RPMI8226 (cell line): ENCODE measurements at places on chromosomes 5 and 9.

GRCh38 chr5:107487056-107487542, 183.6 kb downstream of the EFNA5 start:
- DNase-seq, result no peak

DNA sequence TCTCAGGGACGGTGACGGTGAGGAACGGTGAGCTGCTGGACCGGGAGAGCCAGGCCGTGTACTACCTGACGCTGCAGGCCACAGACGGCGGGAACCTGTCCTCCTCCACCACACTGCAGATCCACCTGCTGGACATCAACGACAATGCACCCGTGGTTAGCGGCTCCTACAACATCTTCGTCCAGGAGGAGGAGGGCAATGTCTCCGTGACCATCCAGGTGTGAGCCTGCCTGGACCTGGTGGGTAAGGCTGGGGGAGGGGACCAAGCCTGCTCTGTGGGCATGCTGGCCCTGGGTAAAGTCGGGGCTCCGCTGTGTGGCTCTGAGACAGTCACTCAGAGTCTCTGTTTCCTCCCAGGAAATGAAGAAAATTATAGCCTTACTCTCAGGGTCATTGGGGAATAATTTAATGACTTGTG, 29.3 kb downstream of the CDHR2 start:
- peak; percentile 79 for DNase-seq

DNA sequence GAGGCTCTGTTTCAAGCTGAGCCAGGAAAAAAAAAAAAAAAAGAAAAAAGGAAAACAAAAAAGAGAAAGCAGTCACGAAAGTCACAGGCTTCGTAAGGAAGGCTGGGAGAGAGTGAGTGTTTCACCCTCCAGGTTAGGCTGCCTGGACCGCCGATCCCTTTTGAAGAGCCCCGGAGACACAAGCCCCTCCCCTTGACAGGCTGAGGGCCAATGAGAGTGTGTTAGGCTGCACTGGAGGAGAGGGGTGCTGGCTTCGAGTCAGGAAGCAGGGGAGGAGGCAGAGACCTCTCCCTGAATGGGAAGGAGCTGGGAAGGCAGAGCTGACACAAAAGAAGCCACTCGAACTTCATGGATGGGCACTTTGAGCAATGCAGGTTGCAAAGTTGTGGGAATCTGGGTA, at the start of gene NMUR2:
TSS of gene NMUR2 (minus strand) at position 135 of the 400 bp plus-strand sequence. CDS start 166 bp downstream, outside the sequence.
- no peak for DNase-seq

- DNase-seq, result no peak
Measured at GRCh38 chr5:35785601-35786085, 71.0 kb upstream of the IL7R start.

GRCh38 chr5:35285435-35285834, 55.1 kb upstream of the PRLR start:
- no peak for DNase-seq

GRCh38 chr5:113760486-113760885, 247.0 kb downstream of the YTHDC2 start:
- DNase-seq, result no peak

GRCh38 chr5:180323941-180324600, 29.1 kb downstream of the GFPT2 start:
- no peak for DNase-seq

DNA sequence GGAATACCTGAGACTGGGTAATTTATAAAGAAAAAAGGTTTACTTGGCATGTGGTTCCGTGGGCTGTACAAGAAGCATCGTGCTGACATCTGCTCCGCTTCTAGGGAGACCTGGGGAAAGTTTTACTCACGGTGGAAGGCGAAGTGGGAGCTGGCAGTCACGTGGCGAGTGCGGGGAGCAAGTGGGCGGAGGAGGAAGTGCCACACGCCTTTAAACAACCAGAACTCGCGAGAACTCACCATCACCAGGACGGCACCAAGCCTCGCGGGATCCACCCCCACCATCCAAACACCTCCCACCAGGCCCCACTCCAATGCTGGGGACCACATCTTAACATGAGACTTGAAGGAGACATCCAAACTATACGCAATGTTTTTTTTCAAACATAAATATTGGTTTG, 406.2 kb upstream of the IRX4 start:
- no peak for DNase-seq

DNA sequence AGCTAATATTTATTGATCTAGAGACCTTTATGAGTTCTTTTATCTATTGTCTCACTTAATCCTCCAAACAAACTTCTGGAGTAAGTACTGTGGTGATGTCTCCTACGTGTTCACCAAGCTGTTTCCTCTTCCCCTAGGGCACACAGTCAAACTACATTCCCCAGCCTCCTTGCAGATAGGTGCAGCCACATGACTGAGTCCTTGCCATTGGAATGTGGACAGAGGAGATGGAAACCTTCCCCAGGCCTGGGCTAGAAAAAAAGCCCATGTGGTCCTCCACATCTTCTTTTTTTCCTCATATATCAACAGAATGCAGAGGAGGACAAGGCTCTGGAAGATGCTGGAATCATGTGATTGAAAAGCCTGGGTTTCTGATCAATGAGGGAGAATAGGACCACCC, 88.0 kb downstream of the ANKRD55 start:
- no peak for DNase-seq

GRCh38 chr5:152499814-152500535, 94.9 kb upstream of the NMUR2 start:
- DNase-seq, result no peak

DNA sequence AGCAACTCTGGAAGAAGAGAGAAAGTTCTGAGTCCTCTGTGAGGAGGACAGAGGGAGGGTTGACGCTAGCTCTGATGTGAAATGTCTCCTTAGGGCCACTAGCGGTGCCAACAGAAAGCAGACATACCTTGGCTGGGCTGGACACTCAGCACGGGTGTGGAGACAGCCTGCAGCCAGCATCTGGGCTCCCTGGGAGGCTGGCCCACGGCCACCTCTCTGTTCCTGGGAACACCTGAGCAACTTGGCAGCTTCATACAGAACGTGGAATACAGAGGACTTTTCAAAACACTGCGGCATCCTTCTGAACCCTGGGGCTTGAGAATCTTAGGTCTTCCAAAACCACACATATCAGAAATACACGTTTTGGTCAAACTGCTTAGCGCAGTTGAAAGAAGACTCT, 269.1 kb downstream of the FSTL4 start:
- no peak for DNase-seq

DNA sequence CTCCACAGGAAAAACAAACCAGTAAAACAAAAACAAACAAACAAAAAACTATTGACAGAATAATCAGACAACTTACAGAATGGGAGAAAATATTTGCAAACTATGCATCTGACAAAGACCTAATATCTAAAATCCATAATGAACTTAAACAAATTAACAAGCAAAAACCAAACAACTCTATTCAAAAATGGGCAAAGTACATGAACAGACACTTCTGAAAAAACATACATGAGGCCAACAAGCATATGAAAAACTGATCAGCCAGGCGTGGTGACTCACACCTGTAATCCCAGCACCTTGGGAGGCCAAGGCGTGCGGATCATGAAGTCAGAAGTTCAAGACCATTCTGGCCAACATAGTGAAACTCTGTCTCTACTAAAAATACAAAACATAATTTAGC, 60.1 kb downstream of the KCNV2 start:
- no peak for DNase-seq

- DNase-seq, result no peak
Measured at GRCh38 chr9:133443248-133443647, 16.5 kb upstream of the CACFD1 start.

GRCh38 chr9:90287567-90288274, 354.9 kb downstream of the DIRAS2 start:
- peak; percentile 10 for DNase-seq

GRCh38 chr5:143398451-143399237, 4.8 kb downstream of the NR3C1 start:
- DNase-seq, result peak; percentile 56

GRCh38 chr9:119114681-119115080, 254.6 kb downstream of the BRINP1 start:
- no peak for DNase-seq
